ENCODE measurements at places on chromosomes 2 and 18. TPM values are rescaled to one million over a fixed set of nuclear protein-coding genes. Genes with fewer than 3 reads are reported as not detected.

DNA sequence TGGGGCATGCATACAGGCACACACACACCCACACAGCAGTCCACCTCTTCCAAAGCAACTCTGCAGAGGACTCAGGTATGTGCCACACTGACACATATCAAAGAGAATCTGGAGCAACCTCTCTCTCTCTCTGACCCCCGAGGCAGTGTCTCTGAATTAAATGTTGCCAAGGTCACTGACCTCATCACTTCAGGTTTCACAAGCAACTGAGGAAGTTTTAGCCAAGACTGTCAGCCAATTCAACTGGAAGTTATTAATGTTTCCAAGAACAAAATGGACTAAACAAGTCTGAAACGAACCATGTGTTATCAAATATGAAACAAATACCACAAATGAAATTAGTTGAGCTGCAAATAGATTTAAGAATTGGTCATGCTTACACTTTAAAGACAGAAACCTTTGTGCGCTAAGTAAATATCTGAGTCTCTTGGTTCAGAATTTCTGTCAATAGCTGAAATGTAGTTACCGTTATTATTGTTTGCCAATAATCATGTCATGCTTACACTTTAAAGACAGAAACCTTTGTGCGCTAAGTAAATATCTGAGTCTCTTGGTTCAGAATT lies 86.1 kb downstream of the SLC25A12 start:
- DNase-seq, result no peak

GRCh38 chr2:160114020-160114419 lies 51.6 kb upstream of the PLA2R1 start:
- DNase-seq, result no peak

DNA sequence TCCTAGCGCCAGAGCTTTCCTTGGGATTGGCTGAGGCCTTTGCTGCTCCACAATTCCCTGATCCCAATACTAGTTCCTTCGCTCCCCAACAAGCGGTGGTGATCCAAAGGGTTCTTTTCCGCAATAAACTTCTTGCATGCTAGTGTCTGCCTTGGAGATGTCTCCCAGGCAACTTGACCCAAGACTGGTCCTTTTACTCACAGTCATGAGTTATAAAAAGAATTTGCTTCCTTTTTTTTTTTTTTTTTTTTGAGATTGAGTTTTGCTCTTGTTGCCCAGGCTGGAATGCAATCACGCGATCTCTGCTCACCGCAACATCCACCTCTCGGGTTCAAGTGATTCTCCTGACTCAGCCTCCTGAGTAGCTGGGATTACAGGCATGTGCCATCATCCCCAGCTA lies 89.8 kb upstream of the SP3 start:
- no peak for DNase-seq

DNA sequence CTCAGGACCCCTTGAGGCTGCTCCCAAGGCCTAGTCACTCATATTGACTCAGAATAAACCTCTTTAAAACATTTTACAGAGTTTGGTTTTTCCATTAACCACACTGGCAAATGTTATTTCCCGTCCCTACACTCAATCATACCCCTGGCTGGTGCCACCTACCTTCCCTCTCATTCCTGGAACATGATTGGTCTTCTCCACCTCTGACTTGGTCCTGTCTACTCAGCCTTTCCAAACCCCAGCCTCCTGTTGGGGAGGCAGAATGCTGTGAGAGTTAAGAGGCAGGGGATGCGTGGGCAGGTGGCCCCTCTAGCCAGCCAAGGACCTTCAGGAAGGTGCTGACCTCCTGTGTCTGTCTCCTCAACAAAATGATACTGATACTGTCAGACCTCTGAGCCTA lies 149.3 kb downstream of the CABLES1 start:
- no peak for DNase-seq

DNA sequence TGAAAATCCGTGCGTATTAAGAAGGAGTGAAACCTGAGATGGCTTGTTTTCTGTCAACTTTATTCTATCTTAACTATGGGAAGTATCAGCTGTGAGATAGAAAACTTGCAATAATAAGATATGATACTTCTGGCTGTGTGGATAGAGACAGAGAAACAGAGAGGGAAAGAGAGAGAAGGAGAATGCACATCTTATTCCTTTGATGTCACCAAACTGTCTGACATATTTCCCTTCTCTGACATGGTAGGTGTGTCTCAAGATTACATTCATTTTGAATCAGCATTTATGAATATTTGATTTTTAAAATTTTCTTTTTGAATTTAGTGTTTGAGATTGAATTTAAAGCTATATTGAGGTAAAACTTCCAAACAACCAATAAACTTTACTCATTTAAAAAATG lies 69.4 kb downstream of the CDC42EP3 start:
- DNase-seq, result no peak

DNA sequence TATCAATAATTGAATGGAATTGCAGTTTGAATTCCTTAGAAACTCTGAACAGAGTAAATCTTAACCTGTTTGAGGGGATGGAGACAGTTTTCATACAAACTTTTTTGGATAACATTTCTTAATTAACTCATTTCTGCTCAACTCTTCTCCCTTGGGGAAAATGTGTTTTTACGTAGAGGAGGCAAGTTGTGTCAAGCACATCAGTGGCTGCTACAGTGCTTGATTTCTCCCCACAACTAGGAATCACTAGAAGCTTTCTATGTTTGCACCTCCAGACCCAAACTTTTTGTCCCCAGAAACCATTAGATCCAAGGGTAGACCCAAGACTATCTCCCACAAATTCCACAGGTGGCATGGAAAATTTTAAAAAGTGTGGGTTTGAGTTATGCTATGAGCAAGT lies 658.9 kb upstream of the FSHR start:
- DNase-seq, result no peak

GRCh38 chr2:42516418-42516901 lies 22.7 kb upstream of the KCNG3 start:
- no peak for DNase-seq

SKOR2 gene
- not detected for total RNA-seq

RGPD5 gene
- 61.1 TPM for total RNA-seq
